ENCODE measurements at places on chromosomes 6 and 20.

DNA sequence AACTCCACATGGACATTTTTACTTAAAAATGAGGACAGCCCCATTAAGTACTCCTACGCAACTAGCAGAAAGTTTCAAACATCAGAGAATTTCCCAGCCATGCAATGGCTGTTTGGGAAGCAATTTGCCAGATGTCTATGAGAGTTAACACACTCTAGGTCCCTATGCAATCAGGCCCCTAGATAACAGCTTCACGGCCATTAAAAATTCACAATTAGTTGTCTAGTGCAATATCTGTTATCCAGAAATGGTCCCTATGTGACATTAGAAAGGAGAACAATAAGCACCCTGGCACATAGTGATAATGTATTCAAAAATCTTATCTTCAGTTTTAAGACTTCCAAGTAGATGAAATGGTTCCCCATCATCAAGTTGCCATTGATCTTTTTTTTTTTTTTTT lies 174.3 kb upstream of the NRSN1 start:
- DNase-seq = no peak

GRCh38 chr6:10854922-10855632 lies 16.7 kb upstream of the MAK start:
- DNase-seq = no peak

- DNase-seq = no peak
These were observed 92.3 kb downstream of the SHLD1 start for GRCh38 chr20:5842465-5842864.

- DNase-seq = no peak
These were observed 7.5 kb upstream of the KIAA1755 start for GRCh38 chr20:38267901-38268514.

DNA sequence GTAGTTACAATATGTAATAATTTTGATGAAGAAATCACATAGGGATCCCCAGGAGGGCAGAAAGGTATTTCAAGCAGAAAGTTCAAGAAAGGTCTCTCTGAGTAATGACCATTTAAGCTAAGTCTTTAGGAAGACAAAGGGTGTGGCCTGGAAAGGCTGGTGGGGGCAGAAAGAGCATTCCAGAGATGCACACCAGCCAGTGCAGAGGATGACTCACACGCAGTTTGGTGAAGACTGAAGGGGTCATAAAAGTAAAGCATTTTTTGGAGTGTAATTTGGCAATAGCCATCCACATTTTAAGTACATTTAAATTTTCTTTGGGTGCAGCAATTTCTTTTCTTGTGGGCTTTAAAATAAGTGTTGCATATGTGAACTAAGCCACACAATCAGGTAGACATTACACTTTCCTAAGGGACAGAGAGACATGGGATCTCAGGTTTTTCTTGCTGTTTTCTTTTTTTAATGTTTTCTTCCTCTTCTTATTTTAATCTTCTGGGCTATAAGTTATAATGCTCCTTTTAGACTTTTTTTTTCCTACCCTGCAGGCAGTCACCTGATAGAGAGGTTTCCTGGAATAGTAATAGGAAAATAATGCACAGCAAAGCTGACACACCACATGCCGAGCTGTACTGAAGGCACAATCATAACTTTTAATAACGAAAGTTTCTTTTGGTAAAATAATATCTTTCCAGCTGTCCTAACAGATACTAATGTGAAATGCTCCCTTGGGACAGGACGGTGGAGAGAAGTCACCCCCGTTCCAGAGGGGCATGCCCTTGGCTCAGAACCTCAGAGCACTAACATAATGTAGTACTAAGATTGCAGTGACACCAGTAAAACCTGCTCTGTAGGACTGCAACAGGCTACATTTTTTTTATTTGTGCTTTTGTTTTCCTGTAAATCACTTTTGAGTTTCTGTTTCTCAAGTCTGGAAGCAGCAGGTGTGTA lies 49.6 kb upstream of the PTPRK start:
- DNase-seq = no peak

- no peak for DNase-seq
These were observed 100.8 kb downstream of the HIVEP2 start for GRCh38 chr6:142844065-142844755.

- DNase-seq = no peak
These were observed 30.7 kb downstream of the CARMIL1 start for GRCh38 chr6:25309886-25310285.

GRCh38 chr6:166485651-166486535 lies 100.6 kb downstream of the RAMACL start:
- no peak for DNase-seq

DNA sequence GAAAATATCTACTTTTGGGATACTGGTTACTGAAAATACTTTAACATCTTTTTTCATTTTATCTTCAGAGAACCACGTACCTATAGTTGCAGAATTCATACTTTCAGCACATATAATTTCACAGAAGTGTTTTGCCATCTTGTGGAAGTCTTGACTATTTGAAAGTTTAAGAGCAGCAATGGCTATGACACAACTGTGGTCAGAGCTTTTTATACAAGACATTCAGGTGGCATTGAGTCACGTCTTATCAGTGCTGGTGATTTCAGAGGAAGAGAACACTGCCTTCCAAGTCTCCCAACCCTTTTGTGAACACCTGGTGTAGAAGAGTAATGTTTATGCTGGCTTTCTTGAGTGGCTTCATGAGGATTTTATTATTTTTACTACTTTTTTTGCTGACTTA lies 171.6 kb downstream of the ARID1B start:
- DNase-seq = no peak

DNA sequence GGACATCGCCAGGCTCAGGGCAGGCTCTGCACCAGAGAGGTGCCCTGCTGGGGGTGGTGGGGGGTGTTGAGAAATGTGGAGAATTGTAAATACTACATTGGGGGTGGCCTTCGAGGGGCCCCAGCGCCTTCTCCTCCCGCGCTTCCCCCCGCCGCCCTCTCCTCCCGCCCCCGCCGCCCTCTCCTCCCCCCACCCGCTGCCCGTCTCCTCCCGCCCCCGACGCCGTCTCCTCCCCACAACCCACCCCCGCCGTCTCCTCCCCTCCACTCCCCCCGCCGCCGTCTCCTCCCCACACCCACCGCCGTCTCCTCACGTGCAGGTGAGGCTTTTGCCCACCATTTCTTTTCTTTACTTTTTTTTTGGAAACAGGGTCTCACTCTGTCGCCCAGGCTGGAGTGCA lies 1.5 kb upstream of the SRMS start:
- no peak for DNase-seq

DNA sequence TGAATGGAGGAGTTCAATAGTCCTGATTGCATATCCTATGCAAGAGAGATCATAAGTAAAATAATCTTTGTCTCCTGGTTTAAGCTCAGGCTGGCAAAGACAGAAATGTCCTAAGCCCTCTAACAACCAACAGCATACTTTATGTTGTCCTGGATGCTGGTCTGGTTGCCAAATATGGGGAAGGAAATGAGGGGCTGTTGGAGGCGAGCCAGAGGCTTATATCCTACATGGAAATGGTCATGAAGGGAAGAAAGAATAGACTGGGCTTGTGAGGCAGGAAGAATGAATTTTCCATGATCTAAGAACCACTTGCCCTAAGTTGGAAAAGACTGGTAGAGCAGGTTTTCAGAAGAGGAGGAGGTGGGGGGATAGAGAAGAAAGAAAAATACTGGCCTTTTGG lies 237.1 kb downstream of the SMOC2 start:
- no peak for DNase-seq

DNA sequence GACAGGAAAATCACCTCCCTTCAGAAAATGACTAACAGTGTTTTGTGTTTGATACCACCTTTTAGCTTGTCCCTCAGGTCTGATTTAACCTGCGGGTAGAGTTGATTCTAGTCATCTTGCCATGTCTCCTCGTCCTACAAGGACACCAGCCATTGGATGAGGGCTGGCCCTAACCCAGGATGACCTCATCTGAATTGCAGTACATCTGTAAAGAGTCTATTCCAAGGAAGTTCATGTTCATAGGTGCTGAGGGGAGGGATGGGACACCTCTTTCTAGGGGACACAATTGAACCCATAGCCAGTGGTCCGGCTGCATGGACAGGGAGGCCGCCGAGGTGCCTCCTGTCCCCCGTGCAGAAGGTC lies 52.0 kb upstream of the DACT2 start:
- DNase-seq = no peak

DNA sequence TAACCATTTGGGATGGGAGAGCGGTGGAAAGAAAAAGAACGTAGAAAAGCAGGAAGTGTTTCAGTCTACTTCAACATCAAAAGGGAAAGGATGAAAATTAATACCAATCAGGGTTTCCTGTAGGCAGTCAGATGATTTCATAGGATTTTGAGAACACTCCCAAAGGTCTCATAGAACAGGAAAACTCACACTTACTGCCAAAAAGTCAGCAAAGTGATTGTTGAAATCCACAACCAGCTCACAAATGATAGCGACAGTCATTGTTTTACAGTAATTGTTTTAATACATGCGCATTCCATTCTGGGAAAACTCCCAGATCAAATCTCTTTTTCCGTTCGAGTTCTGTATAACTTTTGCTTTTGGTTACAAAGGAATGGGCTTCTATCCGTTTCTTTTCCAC lies 5.3 kb upstream of the CNKSR3 start:
- DNase-seq = no peak

GRCh38 chr6:144341831-144342527 lies 56.8 kb downstream of the UTRN start:
- DNase-seq = peak; percentile 36

- DNase-seq = no peak
These were observed 600.4 kb upstream of the JAG1 start for GRCh38 chr20:11274141-11274594.

GRCh38 chr6:1498491-1499113 lies 109.2 kb downstream of the FOXF2 start:
- DNase-seq = no peak

DNA sequence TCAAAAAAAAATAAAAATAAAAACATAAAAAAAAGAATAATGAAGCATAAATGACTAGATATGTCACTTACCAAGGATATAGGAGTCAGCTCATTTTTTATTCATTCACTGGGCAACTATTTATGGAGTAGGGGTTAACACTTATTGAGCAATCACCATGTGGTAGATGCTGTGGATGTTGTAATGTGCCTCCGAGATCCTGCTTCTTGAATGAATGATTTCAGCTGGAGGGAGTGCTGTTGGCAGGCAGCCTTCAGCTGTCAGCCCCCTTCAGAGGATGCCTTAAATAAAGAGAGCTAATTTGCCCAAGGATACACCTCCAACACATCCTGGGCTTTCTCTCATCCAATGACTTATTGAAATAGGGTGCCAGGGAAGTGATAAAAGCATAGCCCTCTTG lies 229.5 kb upstream of the DTNBP1 start:
- DNase-seq = no peak

DNA sequence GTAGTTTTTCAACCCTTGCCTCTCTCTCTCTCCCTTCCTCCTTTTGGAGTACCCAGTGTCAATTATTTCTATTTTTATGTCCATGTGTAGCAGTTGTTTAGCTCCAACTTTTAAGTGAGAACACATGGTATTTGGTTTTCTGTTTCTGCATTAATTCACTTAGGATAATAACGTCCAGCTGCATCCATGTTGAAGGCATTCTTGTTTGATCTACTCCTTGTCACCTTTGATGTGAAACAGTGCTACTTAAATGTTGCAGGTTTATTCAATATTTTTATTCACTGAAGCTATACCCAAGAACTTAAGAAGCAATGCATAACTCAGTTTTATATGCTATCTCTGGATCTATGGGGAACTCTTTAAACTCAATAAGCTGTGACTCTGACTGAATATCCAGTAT lies 465.2 kb upstream of the ADGRB3 start:
- DNase-seq = no peak

DNA sequence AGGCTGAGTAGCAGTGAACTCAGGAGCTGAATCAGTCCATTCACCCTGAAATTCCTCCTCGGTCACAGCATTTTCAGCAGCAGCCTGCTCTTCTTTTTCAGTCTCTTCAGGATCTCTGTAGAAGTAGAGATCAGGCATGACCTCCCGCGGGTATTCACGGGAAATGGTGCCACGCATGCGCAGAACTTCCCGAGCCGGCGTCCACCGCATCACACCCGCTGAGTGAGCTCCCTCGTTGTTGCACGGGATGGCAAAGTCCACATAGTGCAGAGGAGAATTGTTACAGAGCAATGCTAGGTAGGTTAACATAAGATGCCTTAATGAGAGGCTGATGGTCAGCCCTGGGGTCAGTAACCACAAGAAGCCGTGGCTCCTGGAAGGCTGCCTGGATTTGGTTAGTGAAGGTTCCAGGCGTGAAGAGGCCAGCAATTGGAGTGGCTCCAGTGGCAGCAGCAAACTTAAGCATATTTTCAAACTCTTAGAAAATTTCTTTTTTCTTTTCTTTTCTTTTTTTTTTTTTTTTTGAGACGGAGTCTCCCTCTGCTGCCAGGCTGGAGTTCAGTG lies 113.5 kb upstream of the HDAC2 start:
- no peak for DNase-seq

- DNase-seq = no peak
These were observed 63.9 kb upstream of the MOCS1 start for GRCh38 chr6:39998126-39998525.

- DNase-seq = peak; percentile 18
These were observed 611 bp downstream of the EPB41L2 start for GRCh38 chr6:131062241-131063027.

DNA sequence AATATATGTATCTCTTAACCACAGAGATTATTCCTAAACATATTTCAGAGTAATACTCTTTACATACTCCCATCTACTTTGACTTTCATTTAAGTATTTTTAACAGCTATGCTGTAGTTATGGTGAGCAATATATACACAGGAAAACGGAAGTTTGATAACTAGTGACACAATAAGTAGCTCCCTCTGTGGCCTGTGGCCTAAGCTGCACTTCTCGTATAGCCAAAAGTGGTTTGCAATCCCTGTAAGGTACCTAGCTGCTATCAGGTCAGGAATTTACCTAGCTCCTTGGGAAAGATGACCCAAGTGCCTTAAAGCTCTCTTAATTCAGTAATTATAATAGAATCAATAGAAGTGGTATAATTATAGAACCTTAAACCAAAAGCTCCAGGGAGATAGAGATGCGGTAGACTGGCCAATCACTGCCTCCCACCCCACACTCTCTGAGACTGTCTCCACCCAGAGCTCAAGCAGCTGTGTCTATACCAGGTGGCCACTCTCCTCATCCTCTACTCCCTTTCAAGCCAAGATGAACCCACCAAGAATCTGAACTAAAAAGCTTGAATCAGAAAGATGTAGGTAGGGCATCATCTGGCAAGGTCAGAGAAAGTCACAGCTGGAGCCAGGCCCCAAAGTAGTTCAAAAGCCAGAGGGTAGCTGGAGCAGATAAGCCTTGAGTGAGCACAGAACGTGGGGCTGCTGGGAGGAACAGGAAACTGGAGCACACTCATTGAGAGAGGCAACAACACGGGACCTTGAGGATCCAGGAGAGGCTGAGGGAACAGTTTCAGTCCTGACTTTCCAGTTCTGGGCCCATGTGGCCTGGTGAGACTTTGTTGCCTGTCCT lies 84.9 kb upstream of the ASF1A start:
- peak; percentile 77 for DNase-seq

DNA sequence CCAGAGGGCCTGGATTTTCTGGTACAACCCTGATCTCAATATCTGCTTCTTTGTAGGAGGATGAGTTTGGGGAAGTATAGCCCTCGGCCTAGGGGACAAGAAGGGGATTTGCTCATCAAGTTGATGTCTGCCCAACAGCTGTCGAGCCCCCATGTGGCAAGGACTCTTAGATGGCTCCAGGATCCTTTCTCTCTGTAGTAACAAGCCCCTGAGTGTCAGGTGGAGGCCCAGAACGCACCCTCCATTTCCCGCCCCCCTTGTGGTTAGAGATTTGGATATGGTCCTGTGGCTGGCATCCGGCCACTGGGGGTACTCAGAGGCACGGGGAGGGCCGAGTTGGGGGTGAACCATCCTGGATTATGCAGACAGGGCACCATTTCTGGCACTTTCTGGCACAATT lies 50.1 kb downstream of the CTCFL start:
- no peak for DNase-seq

GRCh38 chr6:76220805-76221204 lies 148.3 kb upstream of the IMPG1 start:
- no peak for DNase-seq

GRCh38 chr20:64056889-64057627 lies 5.9 kb upstream of the TCEA2 start:
- no peak for DNase-seq
